ENCODE measurements at places on chromosomes 3 and 15.

DNA sequence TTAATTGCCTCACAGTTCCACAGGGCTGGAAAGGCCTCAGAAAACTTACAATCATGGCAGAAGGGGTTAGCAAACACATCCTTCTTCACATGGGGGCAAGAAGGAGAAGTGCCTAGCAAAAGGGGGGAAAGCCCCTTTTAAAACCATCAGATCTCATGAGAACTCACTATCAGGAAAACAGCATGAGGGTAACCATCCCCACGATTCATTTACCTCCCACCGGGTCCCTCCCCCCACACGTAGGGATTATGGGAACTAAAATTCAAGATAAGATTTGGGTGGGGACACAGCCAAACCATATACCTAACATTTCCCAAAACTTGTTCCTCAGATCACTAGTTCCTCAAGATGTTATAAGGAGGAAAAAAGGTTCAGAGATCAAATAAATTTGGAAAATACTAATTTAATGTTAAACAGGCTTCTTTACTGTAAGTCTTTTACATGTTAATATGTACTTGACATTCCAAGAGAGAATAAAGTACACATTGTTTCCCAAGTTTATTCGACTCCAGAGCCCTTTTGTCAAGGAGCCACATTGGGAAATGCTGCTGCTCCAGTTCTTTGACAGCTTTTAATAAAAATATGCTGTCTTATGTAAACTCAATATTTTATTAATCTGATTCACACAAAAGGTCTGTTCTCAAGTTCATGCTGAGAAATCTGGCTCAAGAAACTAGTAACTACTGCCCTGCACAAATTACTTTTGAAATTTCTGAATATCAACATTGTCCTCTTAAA is 17.8 kb downstream of the HERC1 start:
- H3K36me3 ChIP-seq: no peaks in the 10 kb centered on the region
- H3K4me3 ChIP-seq: no peak overlapping the region
- H3K27me3 ChIP-seq: no peaks in the 10 kb centered on the region

DNA sequence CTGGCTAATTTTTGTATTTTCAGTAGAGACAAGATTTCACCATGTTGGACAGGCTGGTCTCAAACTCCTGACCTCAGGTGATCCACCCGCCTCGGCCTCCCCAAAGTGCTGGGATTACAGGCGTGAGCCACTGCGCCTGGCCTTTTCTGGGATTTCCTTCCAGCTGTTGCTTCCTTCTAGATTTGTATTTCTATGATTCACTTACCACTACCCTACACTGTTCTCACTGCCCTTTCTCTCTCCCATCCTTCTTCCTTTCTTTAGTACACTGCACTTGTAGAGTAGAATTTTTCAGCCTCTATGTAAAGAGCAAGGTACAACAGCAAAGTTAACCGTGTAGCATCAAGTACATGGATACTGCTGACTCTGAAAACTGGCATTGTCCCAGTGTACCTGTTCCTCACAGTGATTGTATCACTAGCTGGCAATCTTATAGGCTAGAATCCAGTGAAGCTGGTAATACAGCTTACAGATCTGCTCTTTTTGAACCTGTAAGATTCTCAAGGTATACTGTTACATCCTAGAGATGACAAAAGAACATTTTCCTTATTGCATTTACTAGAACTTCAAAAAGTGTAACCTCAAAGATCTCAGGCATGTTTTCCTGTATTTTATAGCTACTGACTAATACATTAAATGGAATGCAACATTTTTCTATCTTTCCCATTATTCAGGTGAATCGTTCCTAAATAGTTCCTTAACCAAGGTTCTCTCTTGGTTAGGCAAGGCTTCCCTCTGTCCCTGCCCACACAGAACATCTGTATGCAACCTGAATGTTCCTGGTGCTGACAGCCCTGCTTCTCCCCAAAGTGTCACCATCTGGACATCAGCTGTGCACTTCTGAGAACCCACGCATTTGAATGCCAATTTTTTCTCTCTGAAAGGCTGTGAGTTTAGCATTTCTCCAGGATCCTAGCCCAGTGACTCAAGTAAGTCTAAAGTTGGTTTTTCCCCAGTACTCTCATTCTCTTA is 74.1 kb upstream of the RAP2B start:
- no peaks in the 10 kb centered on the region for H3K4me1 ChIP-seq
- no peak overlapping the region for H3K27ac ChIP-seq
- H3K27me3 ChIP-seq: no peaks in the 10 kb centered on the region
- no peaks in the 10 kb centered on the region for H3K36me3 ChIP-seq
- DNase-seq: no peak

GRCh38 chr15:64619880-64620839 is 155.2 kb downstream of the RBPMS2 start:
- no peaks in the 10 kb centered on the region for H3K36me3 ChIP-seq
- DNase-seq: no peak
- no peak overlapping the region for H3K27ac ChIP-seq
- H3K4me3 ChIP-seq: no peak overlapping the region
- peaks cover 32% of the 10 kb centered on the region for H3K4me1 ChIP-seq

DNA sequence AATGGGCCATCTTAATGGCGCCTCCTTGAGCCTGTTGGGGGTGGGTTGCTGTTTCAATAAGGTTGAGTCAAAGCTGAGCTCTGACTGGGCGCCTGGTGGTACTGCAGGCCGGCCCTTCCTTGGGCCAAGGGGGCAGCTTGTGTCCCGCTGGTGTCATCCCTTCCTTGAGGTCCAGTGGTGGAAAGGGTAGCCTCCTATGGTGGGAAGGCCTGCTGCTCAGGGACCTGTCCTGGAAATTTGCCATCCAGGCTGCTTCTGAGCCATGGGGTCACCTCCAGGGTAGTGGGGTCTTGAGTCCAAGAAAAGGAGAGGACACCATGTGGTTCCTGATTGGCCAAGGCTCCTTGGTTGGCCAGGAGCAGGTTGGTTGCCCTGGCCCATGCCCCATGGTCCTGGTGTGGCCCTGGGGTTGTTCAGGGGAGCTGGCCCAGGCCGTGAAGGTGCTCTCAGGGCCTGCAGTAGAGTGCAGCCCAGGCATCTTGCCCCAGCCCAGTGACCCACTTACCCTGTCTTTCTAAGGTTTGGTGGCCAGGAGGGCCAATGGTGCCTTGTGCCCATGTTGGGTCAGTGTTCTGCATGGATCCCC is 188.7 kb downstream of the UBE3A start:
- H3K27me3 ChIP-seq: no peaks in the 10 kb centered on the region
- no peaks in the 10 kb centered on the region for H3K4me1 ChIP-seq
- peak; percentile 1 for DNase-seq
- H3K4me3 ChIP-seq: no peak overlapping the region
- H3K27ac ChIP-seq: no peak overlapping the region

DNA sequence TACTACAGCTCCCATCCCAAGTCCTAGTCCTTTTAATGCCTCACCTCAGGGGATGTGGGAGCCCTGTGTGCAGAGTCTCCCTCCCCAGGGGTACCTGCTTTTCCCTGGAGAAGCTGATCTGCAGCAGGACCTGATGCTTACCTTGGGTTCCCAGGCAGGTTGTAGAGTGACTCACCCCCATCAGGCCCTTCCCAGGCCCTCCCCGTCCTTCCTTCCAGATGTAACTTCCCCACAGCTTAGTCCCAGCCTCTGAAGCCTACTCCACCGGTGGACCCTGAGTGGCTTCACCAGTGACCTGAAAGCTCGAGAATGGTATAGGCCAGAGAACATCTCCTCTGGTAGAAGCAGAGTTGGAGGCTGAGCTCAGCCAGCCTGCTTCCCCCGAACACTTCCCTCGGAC is 254.2 kb upstream of the STT3B start:
- no peak for DNase-seq
- no peaks in the 10 kb centered on the region for H3K27me3 ChIP-seq

- H3K36me3 ChIP-seq: no peaks in the 10 kb centered on the region
- no peaks in the 10 kb centered on the region for H3K27me3 ChIP-seq
- peaks cover 22% of the 10 kb centered on the region for H3K4me1 ChIP-seq
- DNase-seq: no peak
- H3K4me3 ChIP-seq: no peak overlapping the region
Observed at GRCh38 chr3:105862217-105862616, 6.6 kb downstream of the CBLB start.

- no peak for DNase-seq
- H3K4me3 ChIP-seq: no peak overlapping the region
- peaks cover 4% of the 10 kb centered on the region for H3K4me1 ChIP-seq
- H3K27ac ChIP-seq: no peak overlapping the region
- H3K36me3 ChIP-seq: no peaks in the 10 kb centered on the region
Observed at GRCh38 chr3:115363071-115363470, 216.0 kb upstream of the ZBTB20 start.

DNA sequence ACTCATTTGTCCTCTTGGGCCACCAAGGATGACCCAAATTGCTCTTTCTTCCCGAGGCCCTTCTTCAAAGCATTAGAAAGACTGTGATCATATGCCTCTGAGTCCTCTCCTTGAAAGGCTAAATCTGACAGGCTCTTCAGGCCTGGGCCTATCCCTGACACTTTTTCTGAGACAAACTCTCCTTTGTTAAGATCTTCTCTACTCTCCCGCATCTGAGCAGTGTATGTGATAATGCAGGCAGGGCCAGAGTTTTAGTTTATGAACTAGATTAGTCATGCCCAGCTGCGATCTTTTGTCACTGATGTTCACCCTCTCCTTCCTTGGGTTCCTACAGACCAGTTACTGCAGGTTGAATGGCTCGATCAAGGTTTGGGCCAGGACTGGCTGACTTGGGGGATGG is 39.2 kb downstream of the MASP1 start:
- DNase-seq: no peak
- no peaks in the 10 kb centered on the region for H3K4me1 ChIP-seq

GRCh38 chr15:70762469-70763119 is 764 bp downstream of the UACA start:
- H3K36me3 ChIP-seq: no peaks in the 10 kb centered on the region
- peaks cover 6% of the 10 kb centered on the region for H3K4me1 ChIP-seq
- H3K4me3 ChIP-seq: peak overlapping the region; percentile 67
- no peaks in the 10 kb centered on the region for H3K27me3 ChIP-seq
- peak; percentile 67 for DNase-seq
- peak overlapping the region; percentile 93 for H3K27ac ChIP-seq

DNA sequence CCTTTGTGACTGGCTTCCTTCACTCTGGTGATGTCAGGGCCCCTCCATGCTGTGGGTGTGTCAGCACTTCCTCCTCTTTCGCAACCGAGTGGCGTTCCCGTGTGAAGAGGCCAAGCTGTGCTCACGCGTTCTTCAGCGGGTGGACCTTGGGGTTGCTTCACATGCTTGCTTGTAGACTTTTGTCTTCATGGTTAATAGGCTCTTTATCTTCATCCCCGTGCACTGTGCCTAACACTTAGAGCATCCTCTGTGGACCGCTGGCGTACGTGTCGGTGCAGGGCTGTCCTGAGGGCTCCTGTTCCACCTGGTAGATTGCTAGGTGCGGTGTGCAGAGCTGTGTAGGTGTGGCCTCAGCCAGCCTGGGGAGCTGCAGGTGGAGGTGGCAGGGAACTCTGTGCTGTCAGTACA is 182.3 kb downstream of the OR4M2 start:
- H3K27me3 ChIP-seq: no peaks in the 10 kb centered on the region
- H3K4me1 ChIP-seq: no peaks in the 10 kb centered on the region
- DNase-seq: no peak
- no peaks in the 10 kb centered on the region for H3K36me3 ChIP-seq
- no peak overlapping the region for H3K4me3 ChIP-seq

GRCh38 chr3:9695345-9695744 is 8.3 kb upstream of the CPNE9 start:
- H3K36me3 ChIP-seq: no peaks in the 10 kb centered on the region
- no peaks in the 10 kb centered on the region for H3K4me1 ChIP-seq
- no peak overlapping the region for H3K4me3 ChIP-seq
- H3K27ac ChIP-seq: no peak overlapping the region

DNA sequence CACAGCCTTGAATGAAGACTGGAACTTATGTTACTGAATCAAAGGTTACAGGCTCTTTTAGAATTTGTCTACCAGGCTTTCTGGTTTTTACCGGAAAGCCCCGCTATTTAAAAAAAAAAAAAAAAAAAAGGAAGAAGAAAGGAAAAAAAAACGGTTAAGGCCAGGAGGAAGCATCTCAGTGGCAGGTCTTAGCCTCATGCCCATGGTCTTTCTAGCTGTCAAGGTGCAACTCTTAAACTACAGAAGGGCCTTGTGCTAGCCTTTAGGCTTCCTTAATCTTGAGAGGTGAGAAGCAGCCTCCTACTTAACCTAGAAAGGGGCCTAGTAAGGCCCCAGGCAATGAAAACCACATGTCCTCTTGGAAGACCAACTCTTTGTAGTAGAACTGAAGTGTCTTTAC is 77.5 kb downstream of the TBC1D5 start:
- no peaks in the 10 kb centered on the region for H3K27me3 ChIP-seq
- H3K4me1 ChIP-seq: no peaks in the 10 kb centered on the region
- H3K36me3 ChIP-seq: no peaks in the 10 kb centered on the region
- no peak for DNase-seq
- no peak overlapping the region for H3K27ac ChIP-seq

- H3K4me1 ChIP-seq: no peaks in the 10 kb centered on the region
- DNase-seq: no peak
- no peaks in the 10 kb centered on the region for H3K36me3 ChIP-seq
- no peaks in the 10 kb centered on the region for H3K27me3 ChIP-seq
- H3K27ac ChIP-seq: no peak overlapping the region
- H3K4me3 ChIP-seq: no peak overlapping the region
Observed at GRCh38 chr3:67661089-67661488, 6.7 kb upstream of the SUCLG2 start.

GRCh38 chr3:14377838-14378169 is 24.6 kb upstream of the SLC6A6 start:
- peak overlapping the region; percentile 40 for H3K27ac ChIP-seq
- H3K36me3 ChIP-seq: no peaks in the 10 kb centered on the region
- no peaks in the 10 kb centered on the region for H3K27me3 ChIP-seq
- no peak overlapping the region for H3K4me3 ChIP-seq
- H3K4me1 ChIP-seq: peaks cover 19% of the 10 kb centered on the region

- H3K4me3 ChIP-seq: no peak overlapping the region
- H3K4me1 ChIP-seq: no peaks in the 10 kb centered on the region
- no peaks in the 10 kb centered on the region for H3K27me3 ChIP-seq
- no peak overlapping the region for H3K27ac ChIP-seq
- peak; percentile 47 for DNase-seq
- H3K36me3 ChIP-seq: no peaks in the 10 kb centered on the region
Observed at GRCh38 chr3:72042397-72043203, 257.7 kb upstream of the PROK2 start.

- no peaks in the 10 kb centered on the region for H3K36me3 ChIP-seq
- no peak for DNase-seq
- H3K27me3 ChIP-seq: no peaks in the 10 kb centered on the region
- H3K27ac ChIP-seq: no peak overlapping the region
Observed at GRCh38 chr3:120021523-120021922, 72.7 kb downstream of the GSK3B start.

DNA sequence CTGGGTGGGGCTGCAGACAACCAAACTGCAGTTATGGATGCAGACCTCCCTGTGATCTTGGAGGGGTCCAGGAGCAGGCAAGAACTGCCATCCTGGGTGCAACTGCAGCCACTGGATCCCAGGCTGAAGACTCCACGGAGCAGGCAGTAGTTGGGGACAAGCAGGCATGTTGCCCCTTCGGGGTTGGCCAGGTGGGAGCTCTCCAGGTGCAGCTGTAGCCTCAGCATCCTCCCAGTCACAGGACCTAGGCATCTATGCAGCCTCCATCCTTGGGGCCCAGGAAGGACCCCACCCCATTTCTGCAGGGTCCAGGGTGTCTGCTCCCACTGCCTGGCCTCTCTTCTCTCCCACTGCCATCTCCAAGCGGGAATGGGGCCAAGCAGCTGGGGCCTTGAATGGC is 322.2 kb upstream of the RBMS3 start:
- DNase-seq: no peak
- no peaks in the 10 kb centered on the region for H3K36me3 ChIP-seq
- no peaks in the 10 kb centered on the region for H3K4me1 ChIP-seq

GRCh38 chr3:40336101-40336500 is 26.6 kb downstream of the EIF1B start:
- no peak for DNase-seq
- H3K36me3 ChIP-seq: no peaks in the 10 kb centered on the region
- H3K27me3 ChIP-seq: no peaks in the 10 kb centered on the region
- peak overlapping the region; percentile 38 for H3K27ac ChIP-seq
- H3K4me1 ChIP-seq: no peaks in the 10 kb centered on the region

All from hepatocyte (in vitro differentiated cells).